ENCODE measurements at places on chromosomes 3 and 15. TPM values are rescaled to one million over a fixed set of nuclear protein-coding genes. Genes with fewer than 3 reads are reported as not detected.

MUSTN1 gene
- 183 TPM for polyA plus RNA-seq

ACSBG1 gene
- 0.25 TPM for polyA plus RNA-seq

DNA sequence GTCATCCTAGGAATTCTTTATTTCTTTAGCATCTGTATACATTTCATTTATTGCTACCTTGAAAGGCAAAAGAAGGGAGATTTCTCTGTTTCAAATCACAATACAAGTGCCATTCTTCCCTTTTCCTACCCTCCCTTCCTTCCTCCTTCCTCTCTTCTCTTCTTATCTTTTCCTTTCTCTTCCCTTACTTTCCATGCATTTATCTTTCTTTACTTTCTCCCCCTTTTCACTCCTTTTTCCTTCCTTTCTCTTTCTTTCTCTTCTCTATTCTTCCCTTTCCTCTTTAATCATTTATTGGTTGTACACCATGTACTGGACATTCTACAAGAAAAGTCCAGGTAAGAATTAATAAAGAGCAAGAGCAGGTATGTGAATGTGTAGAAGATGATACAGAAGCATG is 251.0 kb upstream of the PEX5L start:
- no peak for DNase-seq

GRCh38 chr3:178628037-178628436 is 91.8 kb downstream of the KCNMB2 start:
- DNase-seq = no peak

GRCh38 chr3:16697443-16698147 is 92.4 kb upstream of the DAZL start:
- no peak for DNase-seq

GRCh38 chr15:47743385-47743784 is 26.1 kb downstream of the SEMA6D start:
- DNase-seq = no peak

DNA sequence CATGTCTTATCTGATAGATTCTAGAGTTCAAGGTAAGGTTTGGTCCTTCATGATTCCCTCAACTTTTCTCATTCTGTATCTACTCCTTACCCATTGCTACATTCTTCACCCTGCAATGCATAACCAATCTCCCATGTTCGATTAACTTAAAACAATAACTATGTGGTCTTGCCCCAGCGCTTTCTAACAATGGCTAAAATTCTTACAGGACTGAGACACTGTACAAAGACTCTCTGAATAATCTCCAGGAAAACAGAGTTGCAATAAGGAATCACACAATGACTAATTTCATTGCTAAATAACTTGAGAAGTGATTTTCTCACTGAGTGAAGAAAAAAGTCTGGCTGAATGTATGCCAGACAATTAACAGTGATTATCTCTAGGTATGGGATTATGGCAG is 69.6 kb upstream of the FAM174B start:
- DNase-seq = no peak

Data from heart left ventricle (tissue), 16 donors.